ENCODE measurements at places on chromosomes 5 and 9. TPM values are rescaled to one million over a fixed set of nuclear protein-coding genes. Genes with fewer than 3 reads are reported as not detected.

DNA sequence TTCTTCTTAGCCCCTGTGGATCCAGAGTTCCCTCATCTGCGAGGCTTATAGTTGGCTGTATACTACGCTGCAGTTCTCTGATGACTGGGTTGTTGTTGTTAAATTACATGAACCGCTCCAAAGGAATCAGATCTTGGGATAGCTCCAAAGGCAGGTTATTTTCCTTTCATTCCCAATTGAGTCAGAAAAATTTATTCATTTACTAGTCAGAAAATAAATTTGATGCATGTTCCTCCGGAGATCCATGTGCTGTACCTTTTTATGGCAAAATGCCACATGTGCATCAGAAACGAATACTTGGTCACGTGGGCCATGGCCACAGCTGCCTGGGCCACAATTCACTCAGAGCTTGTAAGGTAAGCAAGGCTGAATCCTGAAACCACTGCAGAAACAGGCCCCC is 304.0 kb downstream of the NR2F1-AS1 start:
- H3K4me1 ChIP-seq, result no peaks in the 10 kb centered on the region
- no peaks in the 10 kb centered on the region for H3K27me3 ChIP-seq
- no peak overlapping the region for H3K27ac ChIP-seq
- no peak overlapping the region for H3K4me3 ChIP-seq
- no peaks in the 10 kb centered on the region for H3K36me3 ChIP-seq
- no peak for DNase-seq

- no peaks in the 10 kb centered on the region for H3K27me3 ChIP-seq
- H3K4me3 ChIP-seq, result no peak overlapping the region
- H3K4me1 ChIP-seq, result no peaks in the 10 kb centered on the region
- no peak for DNase-seq
Measured at GRCh38 chr5:54257366-54258118, 52.8 kb downstream of the ARL15 start.

GRCh38 chr5:15796096-15796495 is 296.1 kb downstream of the FBXL7 start:
- no peaks in the 10 kb centered on the region for H3K36me3 ChIP-seq
- no peaks in the 10 kb centered on the region for H3K4me1 ChIP-seq
- H3K4me3 ChIP-seq, result no peak overlapping the region

The MARCOL gene
- total RNA-seq, result not detected

GRCh38 chr5:75395277-75395676 is 58.3 kb downstream of the HMGCR start:
- H3K27ac ChIP-seq, result no peak overlapping the region
- no peak for DNase-seq
- no peaks in the 10 kb centered on the region for H3K27me3 ChIP-seq
- no peak overlapping the region for H3K4me3 ChIP-seq

DNA sequence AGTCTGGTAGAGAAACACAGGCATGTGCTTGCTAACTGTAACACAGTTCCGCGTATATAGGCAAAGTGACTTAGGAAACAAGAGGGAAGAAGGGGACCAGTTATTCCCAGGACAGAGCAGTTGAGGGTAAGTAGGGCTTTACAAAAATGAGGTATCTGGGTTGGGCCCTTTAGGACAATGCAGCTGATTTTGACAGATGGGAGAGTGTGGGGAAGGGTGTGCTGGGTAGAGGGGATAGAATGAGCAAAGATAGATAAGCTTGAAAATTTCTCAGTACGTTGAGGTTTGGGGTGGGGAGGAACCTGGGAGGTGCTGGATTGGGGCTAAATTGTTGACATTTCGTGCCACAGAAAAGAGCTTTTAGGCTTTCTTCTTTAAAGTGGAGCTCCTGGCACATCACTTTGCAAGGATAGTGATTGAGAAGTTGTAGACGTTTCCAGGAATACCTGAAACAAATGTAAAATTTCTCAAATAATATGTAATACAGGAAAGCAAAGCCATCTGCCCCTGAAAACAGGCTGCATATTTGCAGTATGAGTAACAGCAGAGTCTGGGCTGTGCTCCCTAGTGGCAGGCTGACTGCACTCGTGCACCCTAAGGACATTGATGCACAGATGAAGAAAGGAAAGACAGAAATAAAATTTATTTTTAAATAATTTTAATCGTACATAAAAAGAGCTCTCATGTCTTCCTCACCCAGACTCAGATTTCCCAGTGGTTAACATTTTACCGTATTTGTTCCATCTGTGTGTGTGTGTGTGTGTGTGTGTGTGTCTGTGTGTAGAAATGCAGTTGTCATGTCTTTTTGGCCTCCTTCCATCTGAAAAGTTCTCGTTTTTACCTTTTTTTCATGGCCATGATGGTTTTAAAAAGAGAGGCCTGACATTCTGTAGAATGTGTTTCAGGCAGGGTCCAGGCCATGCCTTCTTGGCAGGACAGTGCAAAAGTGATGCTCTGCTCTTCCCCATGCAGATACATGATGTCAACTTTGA is 144.9 kb upstream of the DMRT1 start:
- DNase-seq, result no peak
- H3K27ac ChIP-seq, result no peak overlapping the region
- H3K27me3 ChIP-seq, result no peaks in the 10 kb centered on the region
- H3K4me1 ChIP-seq, result no peaks in the 10 kb centered on the region
- no peaks in the 10 kb centered on the region for H3K36me3 ChIP-seq
